Naive thymus-derived CD4-positive, alpha-beta T cell (primary cell): ENCODE measurements at places on chromosomes 1 and 21. TPM values are rescaled to one million over a fixed set of nuclear protein-coding genes. Genes with fewer than 3 reads are reported as not detected.

DNA sequence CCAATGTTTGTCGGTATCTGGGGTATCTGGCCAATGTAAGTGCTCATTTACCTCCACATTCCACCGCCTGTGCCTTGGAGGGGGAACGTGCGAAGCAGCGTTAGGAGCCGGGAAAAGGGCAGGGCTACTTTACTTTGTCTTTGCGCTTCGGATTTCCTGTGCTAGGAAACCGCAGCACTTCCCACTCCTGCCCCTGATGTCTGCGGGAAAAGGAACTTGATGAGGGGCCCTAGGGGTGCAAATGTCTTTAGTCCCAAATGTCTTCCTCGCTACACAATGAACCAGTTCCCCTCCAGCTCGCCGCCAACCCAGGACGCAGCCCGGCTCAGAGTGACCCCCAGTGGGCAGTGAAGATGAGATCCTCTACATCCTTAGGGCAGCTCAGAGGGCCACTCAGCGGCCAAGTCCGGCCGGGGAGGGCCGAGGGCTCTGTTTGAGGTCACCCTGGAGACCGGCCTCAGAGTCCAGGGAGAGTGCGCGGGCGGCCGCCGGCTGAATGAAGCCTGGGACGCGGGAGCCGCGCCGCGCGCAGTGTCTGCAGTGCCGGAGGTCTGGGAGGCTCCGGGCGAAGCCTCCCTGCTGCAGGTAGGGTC, at the start of gene DYNLT5:
Gene DYNLT5, plus strand, starts transcription at position 460 of the 593 bp plus-strand sequence. CDS start 2,200 bp downstream, outside the sequence.
- no peaks in the 10 kb centered on the region for H3K36me3 ChIP-seq
- H3K27ac ChIP-seq: no peak within 1 kb of the TSS
- H3K27me3 ChIP-seq: no peaks in the 10 kb centered on the region
- peaks cover 11% of the 10 kb centered on the region for H3K4me1 ChIP-seq

DNA sequence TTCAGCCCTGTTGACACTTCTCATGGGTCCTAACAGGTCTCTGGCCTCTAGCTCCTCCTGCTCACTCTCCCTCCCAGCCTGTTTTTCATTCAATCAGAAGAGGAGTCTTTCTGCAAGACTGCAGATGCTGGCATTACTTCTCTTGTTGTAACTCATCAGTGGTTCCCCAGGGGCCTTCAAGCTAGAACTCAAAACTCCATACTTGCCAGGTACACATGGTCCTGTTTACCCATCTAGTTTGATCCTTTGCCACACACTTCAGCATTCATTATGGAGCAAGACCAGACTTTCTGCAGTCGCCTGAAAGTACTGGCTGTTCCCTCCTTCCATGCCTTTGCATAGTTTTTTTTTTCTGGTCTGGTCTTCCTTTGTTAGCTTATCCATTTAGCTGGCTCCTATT, 47.9 kb downstream of the SERBP1 start:
- H3K4me3 ChIP-seq: no peak overlapping the region
- no peaks in the 10 kb centered on the region for H3K36me3 ChIP-seq
- no peaks in the 10 kb centered on the region for H3K27me3 ChIP-seq
- H3K27ac ChIP-seq: no peak overlapping the region
- no peak for DNase-seq

DNA sequence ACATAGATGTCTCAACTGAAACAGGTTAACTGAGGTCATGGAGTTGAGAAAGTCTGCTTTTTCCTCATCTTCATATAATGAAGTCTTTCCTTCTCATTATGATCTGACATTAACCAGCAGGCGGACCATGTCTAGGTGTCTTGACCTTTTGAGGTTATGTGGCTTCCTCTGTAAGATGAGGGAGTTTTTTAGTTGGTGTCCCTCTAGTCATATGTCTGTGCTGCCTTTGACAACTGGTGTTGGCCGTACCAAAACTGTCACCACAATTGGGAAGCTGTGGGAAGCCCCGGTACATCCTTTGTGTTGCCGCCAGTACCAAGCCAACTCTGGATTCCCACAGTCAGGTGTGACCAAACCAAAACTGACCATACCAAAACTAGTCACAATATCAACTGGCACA, 105.1 kb downstream of the PBX1 start:
- H3K27me3 ChIP-seq: no peaks in the 10 kb centered on the region
- H3K27ac ChIP-seq: no peak overlapping the region
- H3K4me3 ChIP-seq: no peak overlapping the region
- no peak for DNase-seq
- H3K36me3 ChIP-seq: no peaks in the 10 kb centered on the region

Gene MAP1LC3C
- not detected for polyA plus RNA-seq

Gene PRAMEF2
- not detected for polyA plus RNA-seq

DNA sequence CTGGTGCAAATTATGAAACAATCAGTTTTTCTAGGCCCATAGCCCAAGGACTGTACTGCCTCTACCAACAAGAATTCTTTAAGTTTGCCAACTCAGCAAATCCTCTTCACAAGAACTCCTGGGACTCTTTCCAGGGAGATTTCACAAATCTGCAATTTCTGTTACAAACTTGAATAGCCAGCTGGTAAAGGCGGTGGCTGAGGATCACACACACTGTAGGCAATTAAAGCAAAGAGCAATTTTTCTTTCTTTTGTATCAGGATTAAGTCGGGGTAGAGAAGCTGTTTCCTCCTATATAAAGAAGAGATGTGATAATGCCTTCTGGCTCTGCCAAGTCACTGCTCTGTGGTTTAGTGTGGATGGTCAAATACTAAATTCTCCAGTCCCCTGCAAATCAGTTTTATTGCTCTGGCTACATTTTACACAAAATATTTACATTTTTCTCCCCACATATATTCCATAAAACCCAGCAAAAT, 1.7 kb downstream of the ALDH9A1 start:
- H3K4me3 ChIP-seq: peak overlapping the region; percentile 96
- peaks cover 18% of the 10 kb centered on the region for H3K4me1 ChIP-seq
- H3K27ac ChIP-seq: peak overlapping the region; percentile 9
- no peak for DNase-seq
- no peaks in the 10 kb centered on the region for H3K27me3 ChIP-seq

Gene S100B
- 7.0 TPM for polyA plus RNA-seq

DNA sequence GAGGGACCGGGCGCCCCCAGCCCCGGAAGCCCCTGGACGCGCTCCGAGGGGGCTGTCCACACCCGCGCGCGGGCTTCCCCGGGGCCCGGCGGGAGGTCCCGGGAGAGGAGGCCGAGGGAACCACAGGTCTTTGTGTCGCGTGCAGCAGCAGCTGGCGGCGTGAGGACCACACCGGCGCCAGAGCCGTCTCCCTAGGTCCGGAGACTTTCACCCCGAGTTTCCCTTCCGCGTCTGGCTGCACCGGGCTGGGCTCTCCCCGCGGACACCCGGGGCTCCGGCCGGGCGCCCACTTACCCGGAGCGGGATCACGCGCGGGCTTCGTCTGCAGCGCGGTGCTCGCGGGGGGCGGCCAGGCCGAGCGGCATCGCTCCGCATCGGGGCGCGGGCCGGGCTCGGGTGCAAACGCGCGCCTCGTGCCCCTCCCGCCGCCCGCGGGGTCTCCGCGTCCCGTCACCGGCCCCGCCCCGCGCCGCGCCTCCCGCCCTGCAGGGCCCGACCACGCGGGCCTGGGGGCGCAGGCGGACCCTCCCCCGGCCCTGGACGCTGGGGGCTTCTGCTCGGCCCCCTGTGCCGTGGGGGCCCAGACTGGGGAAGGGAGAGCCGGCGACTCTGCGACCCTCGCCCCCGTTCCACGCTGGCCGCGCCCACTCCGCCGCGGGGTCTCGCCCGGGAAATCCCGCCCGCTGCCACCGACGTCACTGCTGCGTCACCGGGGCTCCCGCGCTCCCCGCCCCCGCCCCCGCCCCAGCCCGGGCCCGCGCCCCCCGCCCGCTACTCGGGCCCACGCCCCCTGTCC, at the start of gene GNG4:
Gene GNG4, minus strand, starts transcription at position 417 of the 796 bp plus-strand sequence. CDS start 65,946 bp downstream, outside the sequence.
- H3K36me3 ChIP-seq: no peaks in the 10 kb centered on the region
- no peak within 1 kb of the TSS for H3K27ac ChIP-seq
- H3K4me1 ChIP-seq: peaks cover 4% of the 10 kb centered on the region
- peak; percentile 31 for DNase-seq
- peaks cover 8% of the 10 kb centered on the region for H3K27me3 ChIP-seq
- peak within 1 kb of the TSS; percentile 50 for H3K4me3 ChIP-seq

DNA sequence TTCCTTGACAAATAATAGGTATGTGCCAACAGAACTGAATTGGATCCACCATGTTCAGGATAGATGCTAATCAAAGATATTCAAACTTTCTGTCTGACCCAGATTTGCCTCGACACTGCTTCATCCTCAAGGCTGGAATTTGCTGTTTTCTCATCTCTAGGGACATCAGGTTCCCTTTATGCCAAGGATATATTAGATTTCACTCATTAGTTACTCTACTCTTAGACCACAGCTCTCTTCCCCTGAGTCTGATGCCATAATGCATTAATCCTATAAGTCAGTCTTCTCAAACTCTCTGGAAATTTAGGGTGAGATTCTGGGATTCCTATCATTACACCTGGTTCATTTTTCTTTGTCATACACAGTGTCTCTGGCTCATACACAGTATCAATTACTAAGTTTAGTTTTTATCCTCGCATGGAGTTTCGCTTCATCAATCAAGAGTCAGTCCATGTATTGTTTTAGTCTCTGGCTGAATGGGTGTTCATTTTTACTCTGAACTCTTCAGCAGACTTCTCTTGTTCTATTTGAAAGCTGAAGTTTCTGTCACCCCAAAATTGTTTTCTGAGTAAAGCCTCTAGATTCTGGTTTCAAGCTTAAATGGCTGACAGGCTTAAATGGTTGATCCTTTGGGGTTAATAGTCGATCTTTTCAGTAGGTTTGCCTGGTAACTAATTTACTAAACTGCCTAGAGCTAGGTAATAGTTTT, 9.3 kb upstream of the DCAF6 start:
- H3K27me3 ChIP-seq: no peaks in the 10 kb centered on the region
- no peak overlapping the region for H3K27ac ChIP-seq
- no peak overlapping the region for H3K4me3 ChIP-seq
- DNase-seq: no peak
- no peaks in the 10 kb centered on the region for H3K36me3 ChIP-seq

Gene ARHGAP29
- 0.13 TPM for polyA plus RNA-seq

DNA sequence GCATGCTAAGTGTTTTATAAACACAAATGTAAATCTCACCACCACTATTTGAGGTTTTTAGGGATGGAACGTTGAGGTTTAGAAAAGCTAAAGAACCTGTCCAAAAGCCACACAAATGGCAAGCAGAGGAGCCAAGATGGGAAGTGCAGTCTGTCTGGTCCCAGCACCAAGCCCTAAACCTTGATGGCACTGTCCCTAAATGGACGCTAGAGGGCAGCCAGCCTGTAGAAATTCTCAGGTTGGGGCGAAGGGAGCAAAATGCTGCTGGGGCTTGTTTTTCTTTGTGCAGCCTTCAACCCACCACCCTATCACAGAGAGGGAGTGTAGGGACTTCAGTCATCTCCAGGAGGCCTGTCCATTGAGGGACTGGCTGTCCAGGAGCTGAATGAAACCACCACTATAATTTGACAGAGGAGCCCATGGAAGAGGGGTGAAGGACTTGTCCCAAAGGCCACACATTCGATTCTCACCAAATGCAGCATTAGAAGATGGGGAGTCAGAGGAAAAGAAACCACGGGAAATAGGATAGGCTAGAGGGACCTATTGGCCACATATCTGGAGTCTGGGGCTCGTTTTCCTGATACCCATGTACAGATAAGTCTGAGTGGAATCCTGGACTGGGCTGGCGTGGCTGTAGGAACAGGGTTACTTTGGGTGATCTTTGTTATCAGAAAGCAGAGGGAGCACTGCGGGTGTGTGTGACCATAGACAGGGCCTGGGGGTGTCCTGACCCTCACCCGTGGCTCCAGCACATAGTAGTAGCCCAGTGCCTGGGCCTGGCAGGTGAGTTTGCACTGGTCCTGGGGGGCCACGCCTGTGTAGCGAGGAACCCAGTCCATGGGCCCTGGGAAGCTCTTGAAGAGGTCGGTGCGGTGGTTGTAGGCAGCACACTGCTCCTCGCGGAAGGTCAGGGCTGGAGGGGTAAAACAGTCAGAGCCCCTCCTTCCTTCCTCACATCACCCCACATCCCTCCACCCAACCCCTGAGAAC, 6.1 kb downstream of the ADAMTS4 start:
- DNase-seq: peak; percentile 75
- H3K4me3 ChIP-seq: no peak overlapping the region
- H3K27me3 ChIP-seq: no peaks in the 10 kb centered on the region
- no peak overlapping the region for H3K27ac ChIP-seq

Gene MAD2L2
- polyA plus RNA-seq: 53.0 TPM

DNA sequence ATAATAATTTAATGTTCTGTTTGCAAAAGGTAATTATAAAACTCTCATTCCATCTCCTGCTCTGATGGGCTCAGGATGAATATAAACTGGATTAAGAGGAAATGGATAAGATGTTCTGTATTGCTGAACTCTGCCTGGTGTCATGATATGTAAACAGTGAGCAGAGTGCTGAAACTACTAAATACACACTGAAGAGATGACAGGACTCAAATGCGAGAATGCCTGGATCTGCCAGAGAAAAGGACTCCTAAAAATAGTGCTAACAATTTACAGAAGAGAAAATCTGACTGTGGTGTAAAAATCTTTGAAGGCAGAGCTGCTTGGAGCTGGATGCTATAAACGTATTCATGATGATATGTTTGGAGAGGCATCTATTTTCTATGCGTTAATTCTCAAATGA, 303.2 kb downstream of the RWDD3 start:
- no peaks in the 10 kb centered on the region for H3K36me3 ChIP-seq
- no peaks in the 10 kb centered on the region for H3K4me1 ChIP-seq
- H3K4me3 ChIP-seq: no peak overlapping the region
- H3K27ac ChIP-seq: no peak overlapping the region
- no peak for DNase-seq

DNA sequence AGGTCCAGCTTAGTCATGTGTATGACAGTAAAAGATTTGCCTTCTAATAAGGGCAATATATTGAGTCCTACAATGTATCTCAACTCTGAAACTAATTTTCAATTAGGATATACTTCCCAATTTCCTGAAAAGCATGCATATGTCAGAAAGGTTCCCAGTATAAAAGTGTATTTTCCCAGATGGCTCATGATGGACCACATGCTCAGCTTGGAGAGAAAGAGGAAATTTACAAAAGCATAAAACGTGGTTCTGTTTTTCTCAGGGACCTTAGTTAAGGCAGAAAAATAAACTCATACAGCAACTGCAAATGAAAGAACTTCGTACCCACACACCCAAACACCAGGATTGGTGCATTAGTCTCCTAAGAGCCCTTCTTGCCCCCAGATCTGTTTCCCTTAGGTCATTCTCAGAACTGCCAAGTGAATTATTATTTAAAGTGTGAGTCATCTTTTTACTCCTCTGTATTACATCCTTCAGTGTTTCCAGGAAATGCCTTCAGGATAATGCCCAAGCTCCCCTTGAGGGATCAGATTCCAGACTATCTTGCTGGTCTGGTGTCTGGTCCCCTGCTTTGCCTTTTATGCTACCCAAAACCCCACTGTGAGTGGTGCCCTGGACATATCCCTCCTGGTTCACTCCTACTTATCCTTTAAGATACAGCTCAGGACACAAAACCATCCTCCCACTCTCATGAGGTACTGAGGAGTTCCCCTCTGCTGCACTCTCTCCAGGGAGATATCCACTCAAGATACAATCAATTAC, 57.4 kb downstream of the SSX2IP start:
- no peak overlapping the region for H3K4me3 ChIP-seq
- no peaks in the 10 kb centered on the region for H3K36me3 ChIP-seq
- no peak for DNase-seq
- no peak overlapping the region for H3K27ac ChIP-seq
- no peaks in the 10 kb centered on the region for H3K4me1 ChIP-seq
- no peaks in the 10 kb centered on the region for H3K27me3 ChIP-seq
